Activated naive CD4-positive, alpha-beta T cell (primary cell): ENCODE measurements at places on chromosomes 4 and X.

- no peak for DNase-seq
These were observed 62.9 kb upstream of the TXK start for GRCh38 chr4:48196758-48197504.

GRCh38 chrX:64182208-64182607, 23.3 kb downstream of the AMER1 start:
- no peak for DNase-seq

DNA sequence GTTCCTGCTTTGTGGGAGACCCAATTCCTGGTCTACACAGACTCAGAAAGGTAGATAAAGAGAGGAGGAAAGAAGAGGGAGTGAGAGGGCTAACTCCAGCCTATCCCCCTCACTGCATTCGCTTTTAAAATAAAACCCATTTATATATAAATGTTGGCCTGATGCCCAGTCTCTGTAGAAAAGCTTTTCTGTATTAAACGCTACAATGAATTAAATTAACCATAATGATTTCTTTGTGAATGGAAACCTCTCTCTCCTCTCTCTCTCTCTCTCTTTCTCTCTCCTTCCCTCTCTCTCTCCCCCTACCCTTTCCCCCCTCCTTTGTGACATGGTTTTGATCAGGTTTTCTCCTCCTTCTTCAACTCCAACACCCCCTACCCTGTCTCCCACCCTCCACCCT, 34.8 kb downstream of the PJA1 start:
- no peak for DNase-seq

DNA sequence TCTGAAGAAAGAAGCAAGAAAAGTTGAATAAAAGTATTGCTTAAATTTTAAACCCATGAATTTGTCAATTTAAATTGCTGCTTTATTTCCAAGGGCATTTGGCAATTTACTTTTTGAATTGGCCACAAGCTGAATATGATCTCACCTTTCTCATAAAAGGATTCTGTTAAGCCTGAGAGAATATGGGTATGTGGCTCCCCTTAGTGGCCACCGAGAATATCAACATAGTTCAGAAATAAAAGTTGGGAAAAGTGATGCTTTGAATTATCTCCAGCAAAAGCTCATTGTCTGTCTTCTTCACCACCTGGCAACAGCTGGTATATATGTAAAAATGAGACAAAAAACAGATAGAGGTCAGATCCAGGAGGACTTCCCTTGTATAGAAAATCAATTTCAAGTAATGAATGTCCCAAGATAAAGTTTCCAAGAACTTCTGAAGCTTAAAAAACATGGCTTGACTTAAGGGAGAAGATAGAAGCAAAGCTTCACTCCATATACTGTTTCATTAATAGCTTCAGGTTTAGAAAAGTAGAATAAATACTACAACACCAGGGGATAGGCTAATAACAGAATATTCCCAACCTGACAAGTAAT, 290.7 kb upstream of the FAM241A start:
- no peak for DNase-seq

GRCh38 chr4:150299816-150300215, 221.6 kb downstream of the DCLK2 start:
- no peak for DNase-seq

DNA sequence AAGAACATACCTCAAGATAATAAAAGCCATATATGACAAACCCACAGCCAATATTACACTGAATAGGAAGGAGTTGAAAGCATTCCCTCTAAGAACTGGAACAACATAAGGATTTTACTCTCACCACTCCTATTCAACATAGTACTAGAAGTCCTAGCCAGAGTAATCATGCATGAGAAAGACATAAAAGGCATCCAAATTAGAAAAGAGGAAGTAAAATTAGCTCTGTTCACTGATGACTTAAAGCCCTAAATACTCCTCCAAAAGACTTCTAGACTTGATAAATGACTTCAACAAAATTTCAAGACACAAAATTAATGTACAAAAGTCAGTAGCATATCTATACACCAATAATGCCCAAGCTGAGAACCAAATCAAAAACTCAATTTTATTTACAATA, 235.7 kb downstream of the NKX6-1 start:
- no peak for DNase-seq

- no peak for DNase-seq
These were observed 10.7 kb upstream of the CXCL8 start for GRCh38 chr4:73729534-73730165.

- DNase-seq = no peak
These were observed 211.3 kb downstream of the PALLD start for GRCh38 chr4:168708108-168708507.

DNA sequence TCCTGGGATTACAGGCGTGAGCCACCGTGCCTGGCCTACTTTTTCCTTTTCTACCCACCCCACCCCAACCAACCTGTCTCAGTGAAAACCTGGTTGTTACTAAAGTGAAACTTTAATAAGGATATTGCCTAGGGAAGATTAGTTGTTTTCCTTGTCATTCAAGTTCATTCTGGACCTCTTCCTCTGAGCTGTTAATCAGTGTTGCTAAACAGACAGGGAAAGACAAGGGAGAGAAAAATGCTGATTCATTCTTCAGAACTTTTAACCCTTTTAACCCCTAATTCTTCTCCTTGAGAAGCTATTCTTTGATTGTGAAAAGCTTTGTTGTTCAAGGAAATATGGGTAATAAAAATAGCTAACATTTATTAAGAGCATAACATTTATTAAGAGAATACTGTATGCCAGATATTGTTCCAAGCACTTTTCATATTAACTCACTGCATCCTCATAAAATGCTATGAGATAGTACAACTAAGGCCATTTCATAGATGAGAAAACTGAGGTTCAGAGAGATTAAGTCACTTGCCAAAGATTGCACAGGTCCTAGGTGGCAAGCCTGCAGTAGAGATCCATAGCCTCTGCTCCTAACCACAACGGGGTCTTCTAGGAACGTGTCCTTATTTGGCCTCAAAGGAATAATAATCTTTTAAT, 34.8 kb downstream of the OSTC start:
- DNase-seq = no peak

- no peak for DNase-seq
These were observed 22.6 kb upstream of the IGFBP7 start for GRCh38 chr4:57132743-57133137.

DNA sequence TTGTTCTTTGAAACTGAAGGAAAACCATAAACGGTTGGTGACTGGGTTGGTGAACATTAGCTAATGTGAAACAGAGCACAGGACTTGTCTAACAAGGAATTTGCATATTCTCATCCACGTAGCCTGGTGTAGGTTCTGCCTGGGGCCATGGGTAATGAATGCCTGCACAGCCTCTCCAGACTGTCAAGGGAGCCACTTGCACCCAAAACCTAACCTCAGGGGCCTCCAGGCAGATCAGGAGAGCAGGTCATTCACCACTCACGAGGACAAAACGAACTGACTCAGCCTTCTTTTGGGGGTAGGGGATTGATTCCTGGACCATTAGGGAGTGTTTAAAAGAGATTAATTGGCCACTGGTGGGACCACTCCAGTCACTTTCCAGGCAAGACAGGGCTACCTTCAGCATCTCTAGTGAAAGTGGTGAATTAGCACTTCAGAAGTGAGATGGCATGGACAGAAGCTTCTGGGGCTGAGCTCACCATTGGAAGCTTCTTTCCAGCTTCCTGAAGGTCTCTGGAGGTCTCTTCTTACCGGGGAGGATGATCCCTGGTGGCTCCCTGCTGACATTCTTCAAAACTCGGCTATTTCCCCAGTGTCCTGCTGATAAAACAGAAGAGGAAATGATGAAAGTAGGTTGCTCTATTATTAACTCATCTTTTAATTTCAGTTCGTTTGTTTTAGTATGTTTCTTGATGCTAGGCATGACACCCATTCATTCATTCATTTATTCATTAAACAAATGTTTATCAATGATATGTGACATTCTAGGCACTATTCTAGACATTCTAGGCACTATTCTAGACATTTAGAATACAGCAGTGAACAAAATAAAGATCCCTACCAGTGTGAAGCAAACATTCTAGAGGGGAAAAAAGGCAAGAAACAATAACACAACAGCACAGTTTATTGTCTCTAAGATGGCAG, 104.5 kb upstream of the LNX1 start:
- no peak for DNase-seq
